Iris pigment epithelial cell (primary cell): ENCODE measurements at places on chromosomes 6 and 20.

- no peak for DNase-seq
These were observed 530.7 kb downstream of the NKAIN2 start for GRCh38 chr6:124334359-124334758.

DNA sequence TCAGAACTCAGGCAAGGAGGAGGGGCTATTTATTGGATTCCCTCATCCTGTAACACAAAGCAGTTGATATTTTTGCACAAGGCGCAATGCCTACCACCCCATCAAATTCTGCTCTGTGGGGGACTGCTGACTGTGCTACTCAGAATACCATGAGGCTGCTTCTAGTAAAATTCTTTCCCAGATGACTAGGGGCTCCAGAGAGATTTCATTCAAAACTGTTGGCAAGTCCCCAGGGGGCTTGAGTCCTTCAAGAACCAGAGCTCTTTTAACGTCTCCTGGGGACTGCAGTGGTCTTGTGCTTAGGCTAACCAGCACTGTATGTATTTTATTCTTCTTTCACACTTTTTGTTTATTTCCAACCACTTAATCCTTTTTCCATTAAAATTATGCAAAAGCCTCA is 365.9 kb upstream of the AGPAT4 start:
- no peak for DNase-seq

DNA sequence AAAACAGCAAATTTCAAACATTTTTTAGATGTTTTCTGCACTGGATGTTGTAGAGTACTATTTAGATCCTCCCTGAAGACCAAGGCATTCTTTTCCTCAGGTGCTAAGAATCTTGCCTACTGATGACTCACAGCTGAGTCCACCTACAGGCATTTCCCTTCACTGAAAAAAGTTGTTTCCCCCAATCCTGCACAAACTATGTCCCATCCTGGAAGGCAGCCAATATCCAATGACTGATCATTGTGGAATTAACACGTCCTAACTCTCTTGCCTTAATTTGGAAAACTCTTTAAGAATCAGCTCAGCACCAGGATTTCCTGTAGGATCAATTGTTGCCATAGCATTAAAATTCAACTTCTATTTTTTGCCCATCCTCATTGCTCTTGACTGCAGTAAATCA is 268.4 kb upstream of the IRAK1BP1 start:
- peak; percentile 93 for DNase-seq

- DNase-seq, result no peak
These were observed 201.5 kb downstream of the ZFAND3 start for GRCh38 chr6:38021029-38021428.

DNA sequence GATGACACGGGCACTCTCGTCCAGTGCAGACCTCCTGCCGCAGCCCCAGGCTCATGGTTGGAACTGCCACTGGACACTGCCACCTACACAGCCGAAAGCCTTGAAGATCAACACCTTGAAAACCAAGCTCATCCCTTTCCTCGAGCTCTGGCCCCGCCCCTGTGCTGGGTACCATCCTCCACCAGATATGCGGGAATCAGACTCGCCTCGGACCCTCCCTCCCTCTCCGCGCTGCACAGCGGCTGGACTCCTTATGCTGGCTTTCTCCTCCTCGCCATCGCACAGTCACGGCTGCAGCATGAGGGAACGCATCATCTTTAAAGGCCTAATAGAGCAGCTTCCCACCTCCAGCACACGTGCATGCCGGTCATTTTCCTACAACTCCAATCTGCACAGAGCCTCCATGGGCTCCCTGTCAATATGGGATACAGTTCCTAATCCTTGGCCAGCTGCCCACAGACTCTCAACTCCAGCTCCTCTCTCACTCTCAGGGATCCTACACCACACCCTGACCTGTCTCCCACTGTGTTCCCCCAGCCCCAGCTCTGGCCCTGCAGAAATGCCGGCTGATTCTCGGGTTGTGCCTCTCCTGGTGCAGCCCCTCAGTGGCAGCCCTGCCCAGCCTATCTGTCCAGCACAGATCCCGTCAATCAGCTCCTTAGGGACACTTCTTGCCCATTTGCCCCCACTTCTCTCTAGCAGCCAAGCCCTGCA is 23.2 kb downstream of the TXNDC5 start:
- no peak for DNase-seq

DNA sequence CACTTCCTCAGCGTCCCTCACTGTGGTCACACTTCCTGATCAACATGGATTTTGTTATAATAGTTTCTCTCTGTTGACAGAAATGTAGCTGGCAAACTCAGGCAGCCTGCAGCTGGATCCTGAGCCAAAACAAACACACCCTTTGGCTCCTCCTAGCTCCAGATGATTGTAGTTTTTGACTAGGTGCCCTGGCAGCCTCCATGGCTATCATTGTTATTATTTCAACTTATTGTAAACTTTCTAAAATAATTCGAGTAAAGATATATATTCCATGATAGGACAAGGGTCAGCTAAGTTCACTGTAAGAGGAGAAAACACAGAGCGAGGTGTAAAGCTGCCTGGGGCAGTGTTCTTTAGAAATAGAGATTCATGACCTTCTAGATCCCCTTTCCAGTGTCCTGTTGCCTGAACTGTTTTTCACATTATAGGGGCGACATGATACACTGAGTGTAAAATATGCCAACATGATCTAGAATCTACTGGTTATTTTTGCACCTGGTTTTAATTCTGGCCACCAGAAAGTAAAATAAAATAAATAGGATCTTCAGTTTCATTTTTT is 98.2 kb upstream of the HDGFL1 start:
- DNase-seq, result peak; percentile 65

- DNase-seq, result no peak
These were observed 163.5 kb upstream of the MANEA start for GRCh38 chr6:95413789-95414188.

DNA sequence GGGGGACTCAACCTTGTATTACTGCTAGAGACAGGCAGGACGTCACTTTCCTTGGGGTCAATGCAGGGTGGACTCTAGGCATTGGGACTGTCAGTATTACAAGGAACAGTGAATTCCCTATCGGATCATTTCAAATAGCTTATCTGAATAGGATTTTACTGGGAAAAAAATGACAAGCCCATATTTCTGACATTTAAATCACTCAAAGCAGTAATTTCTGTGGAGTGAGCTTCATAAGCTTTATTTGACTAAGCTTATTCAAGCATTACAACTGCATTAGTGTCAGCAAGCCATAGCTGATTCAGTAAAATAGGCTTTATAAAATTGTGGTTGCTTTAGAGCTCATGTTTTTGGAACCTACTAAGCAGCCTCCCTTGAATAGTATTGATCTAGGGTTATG is 44.3 kb downstream of the TRDN start:
- no peak for DNase-seq

- no peak for DNase-seq
These were observed 1.9 kb upstream of the EBF4 start for GRCh38 chr20:2690718-2691117.

DNA sequence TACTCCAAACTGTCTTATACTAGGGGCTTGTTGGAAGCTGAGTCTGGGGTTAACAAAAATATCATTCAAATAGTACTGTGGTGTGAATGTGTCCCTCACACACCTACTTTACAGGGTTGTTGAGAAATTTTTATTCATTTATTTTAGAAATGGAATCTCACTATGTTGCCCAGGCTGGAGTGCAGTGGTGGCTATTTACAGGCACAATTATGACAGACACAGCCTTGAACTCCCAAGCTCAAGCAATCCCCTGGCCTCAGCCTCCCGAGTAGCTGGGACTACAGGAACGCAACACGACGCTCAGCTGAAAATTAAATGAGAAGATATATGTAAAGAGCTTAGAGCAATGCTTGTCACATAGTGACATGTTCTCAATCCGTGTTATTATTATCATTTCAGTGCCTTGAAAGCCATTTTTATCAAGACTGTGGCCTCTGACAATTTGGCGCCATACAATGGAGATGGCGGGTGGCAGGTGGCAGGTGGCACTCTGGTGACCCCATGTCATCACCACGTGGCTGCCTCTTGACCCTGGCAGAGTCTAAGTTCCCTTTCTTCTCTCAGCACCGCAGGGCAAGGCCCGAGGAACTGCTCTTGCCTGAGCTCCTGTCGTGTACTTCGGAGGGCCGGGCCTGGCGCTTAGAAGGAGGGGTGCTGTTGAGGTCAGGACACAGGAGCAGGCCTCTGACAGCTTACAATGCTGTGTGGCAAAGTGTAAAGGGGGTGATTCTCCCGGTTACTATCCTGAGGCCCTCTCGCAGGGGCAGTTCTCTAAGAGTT is 64.5 kb downstream of the STX11 start:
- no peak for DNase-seq

GRCh38 chr6:170434821-170435155 is 118.3 kb downstream of the PSMB1 start:
- DNase-seq, result no peak

DNA sequence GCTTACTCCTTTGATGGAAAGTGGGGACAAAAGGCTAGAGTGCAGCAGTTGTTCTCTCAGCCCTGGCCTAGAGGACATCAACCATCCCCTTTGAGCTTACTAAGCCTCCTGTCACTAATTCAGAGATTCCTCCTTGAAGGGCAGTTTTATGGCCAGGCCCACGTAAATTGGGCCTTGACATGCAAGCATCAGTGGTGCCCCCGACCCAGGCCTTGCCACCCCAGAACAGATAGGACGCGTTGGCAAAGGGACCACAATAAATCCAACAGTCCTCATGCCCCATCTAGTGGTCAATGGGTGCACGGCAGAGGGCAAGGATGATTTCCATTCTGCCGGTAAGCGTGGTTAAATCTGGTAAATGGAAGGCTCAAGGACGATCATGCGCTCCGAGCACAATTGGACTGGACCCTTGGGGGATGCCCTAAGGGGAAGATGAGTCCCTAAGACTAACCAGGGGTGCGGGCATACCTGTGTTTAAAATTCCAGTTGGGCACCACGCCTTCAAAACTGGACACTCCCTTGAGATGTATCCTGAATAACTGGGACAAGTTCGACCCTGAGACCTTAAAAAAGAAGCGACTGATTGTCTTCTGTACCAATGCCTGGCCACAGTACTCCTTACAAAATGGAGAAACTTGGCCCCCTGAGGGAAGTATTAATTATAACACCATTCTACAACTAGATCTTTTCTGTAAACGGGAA is 32.6 kb downstream of the CEP85L start:
- DNase-seq, result peak; percentile 35

DNA sequence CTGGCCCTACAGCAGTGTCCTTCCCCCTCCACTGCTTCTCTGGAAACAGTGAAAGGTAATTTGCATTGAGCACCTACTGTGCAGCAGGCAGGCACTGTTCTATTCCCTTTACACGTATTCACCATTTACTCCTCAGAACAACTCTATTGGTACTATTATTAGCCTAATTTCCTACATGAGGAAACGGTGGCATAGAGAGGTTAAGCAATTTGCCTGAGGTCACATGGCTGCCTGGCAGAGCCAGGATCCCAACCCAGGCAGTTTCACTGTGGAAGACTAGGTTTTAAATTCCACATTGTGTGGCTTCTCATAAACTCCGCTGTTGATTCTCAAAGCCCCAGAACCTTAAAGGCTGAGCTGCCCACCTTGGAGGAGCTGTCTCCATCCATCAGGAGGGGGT is 72.7 kb downstream of the CLIC5 start:
- no peak for DNase-seq

GRCh38 chr20:21175433-21175832 is 49.6 kb downstream of the KIZ start:
- no peak for DNase-seq

- DNase-seq, result no peak
These were observed 23.9 kb downstream of the KDM1B start for GRCh38 chr6:18178960-18179615.

DNA sequence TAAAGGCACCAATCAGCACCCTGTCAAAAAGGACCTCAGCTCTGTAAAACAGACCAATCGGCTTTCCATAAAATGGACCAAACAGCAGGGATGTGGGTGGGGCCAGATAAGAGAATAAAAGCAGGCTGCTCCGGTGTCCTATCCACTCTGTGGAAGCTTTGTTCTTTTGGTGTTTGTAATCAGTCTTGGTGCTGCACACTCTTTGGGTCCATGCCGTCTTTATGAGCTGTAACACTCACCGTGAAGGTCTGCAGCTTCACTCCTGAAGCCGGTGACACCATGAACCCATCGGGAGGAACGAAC is 7.3 kb upstream of the PXDC1 start:
- no peak for DNase-seq

DNA sequence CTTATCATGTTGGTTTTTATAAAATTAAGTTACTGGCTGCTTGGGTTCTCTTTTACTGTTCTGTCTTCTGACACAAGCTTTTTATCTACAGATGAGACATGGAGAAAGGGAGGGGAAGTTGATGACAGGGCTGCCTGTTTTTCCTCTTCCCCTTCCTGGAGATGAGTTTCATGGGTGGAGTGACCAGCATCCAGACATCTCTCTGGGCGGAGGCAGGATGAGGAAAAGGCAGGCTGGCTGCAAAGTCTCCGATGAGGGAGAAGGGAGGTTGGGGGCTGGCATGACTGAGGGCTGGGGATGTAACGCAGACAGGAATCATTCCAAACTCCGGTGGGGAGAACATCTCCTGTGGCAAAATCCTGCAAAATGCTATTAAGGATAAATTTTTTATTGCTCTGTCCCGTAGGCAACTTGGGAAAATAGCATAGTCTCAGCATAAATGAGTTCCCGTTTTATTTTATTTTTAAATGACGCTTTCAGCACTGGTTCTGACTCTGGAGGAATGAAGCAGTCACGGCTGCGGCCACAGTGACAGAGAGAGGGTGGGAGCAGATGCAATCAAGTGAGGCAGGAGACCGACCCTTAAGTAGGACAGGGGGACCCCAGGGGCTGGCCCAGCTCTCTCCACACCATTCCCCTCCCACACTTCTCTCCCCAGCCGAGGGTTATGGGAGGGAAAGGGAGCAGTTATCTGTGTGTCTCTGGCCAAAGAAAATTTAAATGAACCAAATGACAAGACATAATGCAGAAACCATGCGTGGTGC is 108.8 kb upstream of the PMEPA1 start:
- no peak for DNase-seq

GRCh38 chr6:11722805-11723631 is 55.6 kb downstream of the ADTRP start:
- no peak for DNase-seq

DNA sequence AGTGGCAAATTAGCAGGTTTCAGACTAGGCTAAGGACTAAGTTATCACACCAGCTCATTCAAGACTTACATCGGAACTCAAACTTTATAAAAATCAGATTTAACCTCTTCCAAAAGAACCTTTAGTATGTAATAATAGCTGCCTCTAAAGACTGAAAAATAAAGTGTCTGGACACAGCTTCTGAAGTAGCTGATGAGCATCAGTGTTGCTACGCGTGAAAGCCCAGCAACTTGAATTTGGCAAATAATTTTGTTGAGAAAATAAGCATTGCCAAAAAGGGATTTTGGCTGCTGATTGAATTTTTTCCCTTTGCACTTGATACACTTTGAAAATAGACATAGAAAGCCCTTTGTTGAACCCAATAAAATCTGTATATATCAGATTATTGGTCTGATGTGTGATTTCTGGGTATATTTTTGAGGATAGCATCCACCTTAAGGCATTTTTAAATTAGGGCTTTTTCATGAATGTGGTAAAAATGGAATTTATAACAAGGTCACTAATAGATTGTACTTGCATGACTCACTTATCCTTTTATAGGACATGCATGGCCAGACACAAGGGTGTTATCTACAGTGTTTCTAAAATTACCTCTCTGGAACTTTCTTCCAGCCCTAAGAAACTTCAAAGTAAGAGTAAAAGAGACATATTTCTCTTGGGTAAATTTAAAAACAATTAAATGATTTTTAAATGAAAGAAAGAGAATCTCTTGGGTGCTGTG is 350.4 kb downstream of the TENT5A start:
- DNase-seq, result peak; percentile 69

- DNase-seq, result no peak
These were observed 128.4 kb upstream of the ADGRF1 start for GRCh38 chr6:47170617-47170947.

GRCh38 chr6:154093231-154094044 is 54.4 kb downstream of the OPRM1 start:
- no peak for DNase-seq
